HS-27A (cell line): ENCODE measurements at places on chromosomes 5 and 9.

DNA sequence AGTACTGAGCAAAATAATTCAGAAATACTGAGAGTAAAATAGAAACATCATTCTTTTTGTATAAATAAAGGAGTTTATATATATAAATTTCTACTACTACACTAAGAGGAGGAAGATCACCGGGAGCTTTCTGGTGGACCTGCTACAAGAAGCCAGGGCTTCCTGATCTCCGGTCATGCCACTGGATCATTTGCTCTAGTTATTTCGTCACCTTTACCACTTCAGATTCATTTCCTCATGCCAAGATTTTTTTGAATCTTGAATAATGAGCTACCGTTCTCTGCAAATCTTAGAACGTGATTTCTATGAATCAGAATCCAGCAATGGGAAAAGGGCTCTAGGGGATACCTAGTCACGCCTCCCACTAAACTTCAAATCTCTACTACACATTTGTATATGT is 51.9 kb upstream of the TBC1D9B start:
- DNase-seq: no peak

GRCh38 chr9:82354279-82354659 is 365.7 kb downstream of the SPATA31D1 start:
- DNase-seq: no peak

DNA sequence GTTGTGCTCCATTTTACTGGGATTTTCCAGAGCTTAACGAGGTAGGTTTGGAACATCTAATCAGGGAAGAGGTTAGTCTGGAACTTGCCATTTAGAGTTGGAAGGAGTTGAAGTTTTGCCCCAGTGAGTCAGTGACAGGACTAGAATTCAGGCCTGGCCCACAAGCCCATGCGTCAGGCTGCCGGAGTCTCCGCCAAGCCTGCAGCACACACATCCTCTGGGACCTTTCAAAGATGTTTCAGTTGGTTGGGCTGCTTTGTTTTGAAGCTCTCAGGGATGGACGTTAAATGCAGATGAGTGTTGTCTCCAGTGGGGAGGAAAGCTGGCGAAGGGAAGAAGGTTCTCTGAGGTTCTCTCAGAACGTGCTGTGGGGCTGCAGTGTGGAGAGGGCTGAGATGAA is 147.0 kb downstream of the PSAT1 start:
- no peak for DNase-seq

DNA sequence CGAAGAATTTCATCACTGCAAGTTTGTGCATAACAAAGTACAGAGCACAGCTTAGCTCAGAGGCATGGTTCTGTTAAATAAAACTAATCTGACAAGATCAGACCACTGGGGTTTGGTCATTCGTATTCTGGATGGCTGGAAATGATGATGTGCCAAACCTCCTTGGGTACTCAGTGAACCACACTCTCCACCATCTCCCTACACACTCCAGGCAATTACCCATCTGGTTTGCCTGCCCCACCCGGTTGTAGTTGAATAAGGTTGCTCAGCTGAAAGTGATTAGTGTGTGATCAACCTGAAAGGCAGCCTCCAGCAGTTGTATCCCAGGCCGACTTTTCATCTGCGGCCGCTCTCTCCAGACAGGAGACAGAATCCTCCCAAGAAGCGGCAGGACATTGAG is 371.4 kb downstream of the TLE1 start:
- no peak for DNase-seq

DNA sequence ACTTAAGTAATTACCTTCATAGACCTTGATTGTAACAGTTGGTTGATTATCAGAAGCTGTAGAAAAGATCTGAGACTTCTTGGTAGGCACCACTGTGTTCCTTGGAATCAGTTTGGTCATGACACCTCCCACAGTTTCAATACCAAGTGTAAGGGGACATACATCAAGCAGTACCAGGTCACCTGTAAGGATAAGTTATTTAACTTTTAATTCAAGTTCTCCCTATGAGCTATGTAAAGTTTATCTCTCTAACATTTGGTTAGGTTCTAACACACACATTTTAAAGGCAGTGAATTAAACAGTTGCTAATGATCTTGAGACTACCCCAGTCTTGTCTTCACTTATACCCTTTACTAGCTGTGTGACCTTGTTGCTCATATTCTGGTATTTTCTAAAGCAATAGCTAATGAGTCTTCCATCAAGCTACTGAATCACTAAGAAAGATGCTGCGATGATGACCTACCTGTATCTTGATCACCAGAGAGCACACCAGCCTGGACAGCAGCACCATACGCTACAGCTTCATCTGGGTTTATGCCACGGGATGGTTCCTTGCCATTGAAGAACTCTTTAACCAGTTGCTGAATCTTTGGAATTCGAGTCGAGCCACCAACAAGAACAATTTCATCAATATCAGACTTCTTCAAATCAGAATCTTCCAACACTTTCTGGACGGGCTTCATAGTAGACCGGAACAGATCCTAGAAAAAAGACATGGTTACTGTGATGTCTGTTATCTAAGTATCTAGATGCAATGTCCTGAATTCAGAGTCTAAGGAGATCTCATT is 2.8 kb downstream of the HSPA5 start:
- DNase-seq: no peak

GRCh38 chr5:5025774-5026408 is 114.2 kb upstream of the ADAMTS16 start:
- no peak for DNase-seq

GRCh38 chr9:120484162-120484561 is 95.8 kb downstream of the CDK5RAP2 start:
- DNase-seq: no peak

DNA sequence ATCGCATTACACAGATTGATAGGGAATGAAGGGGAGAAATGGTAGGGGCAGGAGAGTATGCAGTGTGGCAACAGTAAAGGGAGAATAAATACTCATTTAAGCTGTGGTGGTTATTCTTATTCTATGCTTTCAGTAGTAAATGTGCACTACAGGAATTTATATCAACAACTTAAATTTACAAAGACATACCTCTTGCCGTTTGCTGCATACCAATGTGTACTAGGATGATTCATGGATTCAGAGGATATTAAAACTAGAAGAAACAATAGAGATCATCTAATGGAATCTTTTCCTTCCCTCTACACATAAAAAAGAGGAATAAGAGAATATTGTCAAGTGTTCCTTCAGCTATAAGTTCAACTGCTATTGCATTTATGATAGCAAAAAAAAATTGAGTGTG is 103.3 kb upstream of the RASA1 start:
- DNase-seq: no peak

DNA sequence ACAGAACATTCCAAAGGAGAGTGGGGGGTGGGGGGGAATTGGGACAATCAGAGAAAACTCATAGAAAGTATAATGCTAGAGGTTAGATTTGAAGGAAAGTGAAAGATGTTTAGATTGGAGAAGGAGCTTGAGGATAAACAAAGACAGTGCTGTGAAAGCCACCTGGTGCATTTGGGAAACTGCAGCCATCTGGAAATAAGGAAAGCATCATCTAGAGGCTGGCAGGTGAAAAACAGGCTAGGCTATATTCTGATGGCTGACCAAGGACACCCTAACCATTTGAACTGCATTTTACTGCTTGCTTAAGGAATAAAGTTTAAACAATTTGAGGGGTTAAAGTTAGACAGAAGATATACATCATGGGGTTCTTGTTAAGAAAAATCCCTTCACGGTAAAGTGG is 296.4 kb downstream of the CETN3 start:
- DNase-seq: no peak

- DNase-seq: no peak
Observed at GRCh38 chr5:97923997-97924396, 741.0 kb upstream of the RIOK2 start.

GRCh38 chr5:75666801-75667200 is 50.4 kb downstream of the POC5 start:
- no peak for DNase-seq

- no peak for DNase-seq
Observed at GRCh38 chr5:51373880-51374523, 9.2 kb upstream of the ISL1 start.

DNA sequence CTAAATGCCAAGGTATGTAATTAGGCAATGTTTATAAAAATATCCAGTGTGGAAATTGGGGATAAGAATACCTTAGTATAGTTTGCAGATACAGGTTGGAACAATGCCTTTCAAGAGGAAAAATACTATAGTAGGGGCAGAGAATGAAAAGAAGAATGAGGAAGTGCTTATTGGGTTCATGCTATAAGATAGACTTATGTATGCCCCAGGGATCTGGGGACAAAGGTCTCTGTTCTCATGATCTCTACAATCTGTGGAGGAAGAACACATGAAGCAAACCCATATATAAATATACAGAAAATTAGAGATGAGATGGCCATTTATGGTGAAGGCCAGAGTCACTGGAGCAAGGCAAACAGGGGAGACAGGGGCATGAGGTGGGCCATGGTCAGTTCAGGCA is 106.5 kb upstream of the DAB2 start:
- DNase-seq: no peak

DNA sequence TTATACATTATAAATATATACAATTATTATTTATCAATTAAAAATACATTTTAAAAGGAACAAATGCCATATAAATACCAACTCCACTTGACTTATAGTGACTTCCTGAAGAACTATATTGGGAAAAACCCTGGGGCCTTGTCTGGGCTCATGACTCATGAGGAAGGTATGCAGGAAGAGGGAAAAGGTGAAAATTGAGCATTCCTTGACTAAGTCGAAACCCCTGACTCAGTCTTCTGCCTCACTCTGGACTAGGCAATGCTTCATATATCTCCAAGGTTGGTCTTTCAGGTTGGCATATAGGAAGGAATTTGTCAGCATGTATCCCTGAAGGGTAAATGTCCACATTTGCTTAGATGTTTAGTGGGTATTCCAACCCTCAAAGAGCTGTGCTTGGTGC is 78.5 kb downstream of the SH3TC2 start:
- no peak for DNase-seq

DNA sequence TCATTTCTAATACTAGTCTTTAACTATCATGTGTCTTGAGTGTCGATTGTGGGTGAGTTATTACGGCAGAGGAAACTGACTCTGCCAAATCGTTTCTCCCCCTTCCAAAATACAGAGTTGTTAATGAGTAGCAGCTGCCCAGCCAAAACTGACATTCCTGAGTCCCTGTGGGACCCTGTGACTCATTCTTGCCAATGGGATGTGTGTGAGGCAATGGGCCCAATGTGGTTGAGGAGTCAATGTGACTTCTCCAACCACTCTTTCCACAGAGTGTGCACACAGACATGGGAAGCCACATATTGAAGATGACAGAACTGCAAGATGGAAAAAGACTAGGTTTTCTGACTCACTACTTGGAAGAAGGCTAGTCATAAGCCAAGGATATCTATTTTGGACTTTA is 434.7 kb downstream of the DTWD2 start:
- DNase-seq: no peak

- DNase-seq: no peak
Observed at GRCh38 chr9:120912958-120913646, 13.5 kb downstream of the TRAF1 start.
